ENCODE measurements at places on chromosomes 16 and 17.

GRCh38 chr17:57556320-57556719 is 188.8 kb downstream of the CCDC182 start:
- DNase-seq, result no peak

- DNase-seq, result no peak
Measured at GRCh38 chr17:21201298-21201595, 12.7 kb downstream of the TMEM11 start.

- no peak for DNase-seq
Measured at GRCh38 chr17:10790491-10791401, 13.2 kb downstream of the TMEM238L start.

DNA sequence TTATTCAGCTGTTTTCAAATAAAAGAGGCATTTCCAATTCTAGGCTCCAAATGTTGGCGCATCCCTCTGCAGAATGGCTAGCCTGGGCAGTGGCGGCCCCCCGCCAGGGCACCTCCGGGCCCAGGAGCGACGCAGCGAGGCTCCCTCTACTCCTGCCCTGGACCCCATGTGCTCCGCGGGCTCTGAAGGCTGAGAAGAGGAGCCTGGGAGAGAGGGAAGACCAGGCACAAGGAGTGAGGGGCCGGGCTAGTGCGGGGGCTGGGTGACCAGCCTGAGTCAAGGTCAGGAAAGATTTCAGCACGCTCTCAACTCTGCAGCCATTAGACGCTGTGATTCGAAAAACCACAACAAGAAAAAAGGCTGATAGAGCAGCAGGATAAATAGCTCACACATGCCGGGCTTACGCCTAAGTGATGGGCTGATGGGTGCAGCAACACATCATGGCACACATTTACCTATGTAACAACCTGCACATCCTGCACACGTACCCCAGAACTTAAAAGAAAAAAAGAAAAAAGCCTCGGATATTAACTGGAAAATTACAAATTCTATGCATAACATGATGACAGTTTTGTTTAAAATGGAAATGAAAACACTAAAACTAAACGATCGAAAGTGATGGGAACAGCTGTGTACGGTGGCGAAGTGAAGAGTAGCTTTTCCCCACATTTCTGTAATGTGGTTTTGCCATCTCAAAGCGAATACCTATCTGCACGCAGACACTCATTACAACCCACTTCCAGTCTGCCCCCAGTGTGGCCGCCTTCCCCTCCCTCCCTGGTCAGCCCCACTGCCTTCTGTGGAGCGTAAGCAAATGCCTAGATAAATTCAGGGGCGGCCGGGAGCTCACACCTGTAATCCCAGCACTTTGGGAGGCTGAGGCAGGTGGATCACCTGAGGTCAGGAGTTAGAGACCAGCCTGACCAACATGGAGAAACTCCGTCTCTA is 44.4 kb downstream of the MAP1LC3B start:
- DNase-seq, result no peak

DNA sequence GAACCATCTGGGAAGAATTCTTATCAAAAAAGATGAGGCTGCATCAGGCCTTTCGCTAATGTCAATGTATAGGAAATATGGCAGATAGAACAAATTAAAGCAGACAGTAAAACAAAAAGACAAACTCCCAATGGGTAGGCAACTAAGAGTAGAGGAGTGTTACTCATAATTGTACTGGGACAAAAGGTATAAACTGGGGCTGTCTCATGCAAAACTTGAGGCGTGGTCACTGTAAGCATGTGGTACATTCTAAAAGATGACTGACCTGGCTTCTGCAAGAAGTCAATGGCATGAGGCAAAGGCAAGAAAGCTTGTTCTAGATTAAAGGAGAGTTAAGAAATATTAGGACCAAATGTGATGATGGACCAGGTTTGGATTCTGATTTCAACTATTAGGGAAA is 26.7 kb downstream of the SMIM36 start:
- no peak for DNase-seq

DNA sequence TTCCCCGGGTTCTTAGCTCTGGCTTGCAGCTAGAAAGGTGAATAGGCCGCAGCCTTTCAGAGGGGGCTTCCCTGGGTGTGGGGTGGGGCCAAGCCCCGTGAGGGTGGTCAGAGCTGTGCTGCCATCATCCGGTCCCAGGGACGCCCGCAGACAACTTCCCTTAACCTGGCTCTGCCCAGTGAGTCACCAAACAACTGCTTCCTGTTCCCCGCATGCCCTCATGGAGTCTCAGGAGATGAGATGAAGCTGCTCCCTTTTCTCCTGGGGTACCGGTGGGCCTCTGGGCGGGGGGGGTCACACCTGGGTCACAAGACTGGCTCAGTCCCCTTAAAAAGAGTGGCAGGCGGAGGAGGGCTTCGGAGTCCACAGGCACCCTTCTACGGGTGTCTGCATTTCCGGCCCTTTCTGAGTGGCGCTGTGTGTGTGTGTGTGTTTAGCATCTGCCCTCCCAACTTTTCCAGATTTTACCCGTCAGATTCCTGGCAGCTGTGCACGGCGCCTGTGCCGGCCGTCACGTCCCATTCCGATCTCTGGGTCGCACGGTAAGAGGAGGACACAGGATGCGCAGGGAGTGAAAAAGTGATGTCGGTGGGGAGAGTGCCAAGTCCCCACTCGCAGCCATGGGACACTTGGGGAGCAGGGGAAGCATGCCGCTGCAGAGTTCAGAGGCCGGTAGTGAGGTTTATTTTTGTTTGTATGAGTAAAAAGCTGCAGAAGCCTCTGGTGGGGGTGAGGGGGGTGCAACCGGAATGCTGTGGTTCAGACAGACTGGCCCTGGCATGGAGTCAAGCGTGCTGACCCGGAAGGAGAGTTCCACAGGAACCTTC is 16.8 kb downstream of the HIC1 start:
- DNase-seq, result no peak

GRCh38 chr16:35692824-35693223 is 2233.4 kb downstream of the TP53TG3F start:
- no peak for DNase-seq

All from small intestine (tissue), 16 donors.